ENCODE measurements at places on chromosomes 2 and 18.

- DNase-seq: no peak
These were observed 464.9 kb downstream of the CDH2 start for GRCh38 chr18:27712066-27712465.

DNA sequence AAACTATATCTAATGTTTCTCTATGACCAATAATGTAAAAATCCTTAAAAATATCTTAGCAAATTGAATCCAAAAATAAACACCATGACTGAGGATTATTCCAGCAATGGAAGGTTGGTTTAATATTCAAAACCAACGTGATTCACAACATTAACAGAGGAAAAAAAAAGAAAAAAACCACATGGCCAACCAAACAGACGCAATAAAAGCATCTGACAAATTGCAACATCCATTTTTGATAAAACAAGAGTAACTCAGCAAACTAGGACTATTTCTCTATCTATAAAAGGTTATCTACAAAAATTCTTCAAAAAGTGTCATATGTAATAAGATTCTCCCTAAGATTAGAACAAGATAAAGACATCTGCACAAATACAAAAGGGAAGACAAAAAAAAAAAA lies 28.9 kb downstream of the PPP3R1 start:
- DNase-seq: no peak

DNA sequence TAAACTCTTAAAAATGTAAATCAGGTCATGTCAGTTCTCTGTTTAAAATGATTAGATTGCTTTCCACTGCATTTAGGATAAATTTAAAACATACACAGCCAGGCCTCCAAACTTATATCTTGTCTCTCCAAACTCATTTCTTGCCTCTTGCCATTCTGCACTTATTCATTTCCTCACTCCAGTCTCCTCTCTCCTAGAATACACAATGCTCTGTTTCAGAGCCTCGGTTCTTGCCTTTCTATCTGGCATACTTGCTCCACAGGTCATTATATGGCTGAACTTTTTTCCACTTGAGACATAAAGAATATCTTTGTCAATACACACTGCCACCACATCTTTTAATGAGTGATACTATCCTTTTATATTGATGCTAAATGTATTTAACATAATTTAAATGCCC lies 10.5 kb upstream of the UGP2 start:
- DNase-seq: no peak

DNA sequence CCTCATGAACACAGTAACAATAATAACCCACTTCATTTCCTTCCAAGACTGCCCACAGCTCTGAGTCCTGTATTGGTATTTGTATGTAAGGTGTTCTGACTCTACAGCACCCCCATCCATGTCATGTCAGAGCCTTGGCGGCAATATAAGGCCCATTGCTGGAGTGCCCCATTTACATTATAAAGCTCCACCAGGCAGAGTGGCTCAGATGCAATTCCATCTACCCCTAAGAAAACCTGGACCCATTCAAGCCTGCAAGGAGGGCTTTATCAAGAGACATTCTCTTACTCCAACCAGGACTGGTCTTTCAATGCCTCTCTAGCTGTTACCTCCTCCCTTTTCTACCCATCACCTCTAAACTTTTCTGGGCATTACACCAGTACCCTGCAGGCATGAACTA lies 101.6 kb downstream of the ANTXR1 start:
- no peak for DNase-seq

GRCh38 chr2:143847257-143847656 lies 672.7 kb downstream of the ZEB2 start:
- no peak for DNase-seq

DNA sequence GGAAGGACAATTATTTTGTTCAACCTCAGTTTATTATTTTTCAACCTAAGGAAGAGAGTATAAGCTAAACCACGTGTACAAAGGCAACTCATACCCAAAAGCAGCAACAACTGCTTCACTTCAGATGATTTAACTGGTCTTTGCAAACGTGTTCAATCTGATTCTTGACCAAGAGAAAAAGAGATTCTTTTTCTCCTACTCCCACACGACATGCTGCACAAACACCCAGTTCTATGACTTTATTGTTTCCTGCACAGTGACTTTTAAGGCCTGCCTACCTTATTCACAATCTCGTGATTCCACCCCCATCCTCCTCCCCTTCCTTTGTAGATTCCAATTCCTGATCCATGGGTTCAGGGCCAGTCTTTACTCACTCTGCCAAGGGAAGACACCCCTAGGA lies 1394.8 kb upstream of the ZEB2 start:
- DNase-seq: no peak

DNA sequence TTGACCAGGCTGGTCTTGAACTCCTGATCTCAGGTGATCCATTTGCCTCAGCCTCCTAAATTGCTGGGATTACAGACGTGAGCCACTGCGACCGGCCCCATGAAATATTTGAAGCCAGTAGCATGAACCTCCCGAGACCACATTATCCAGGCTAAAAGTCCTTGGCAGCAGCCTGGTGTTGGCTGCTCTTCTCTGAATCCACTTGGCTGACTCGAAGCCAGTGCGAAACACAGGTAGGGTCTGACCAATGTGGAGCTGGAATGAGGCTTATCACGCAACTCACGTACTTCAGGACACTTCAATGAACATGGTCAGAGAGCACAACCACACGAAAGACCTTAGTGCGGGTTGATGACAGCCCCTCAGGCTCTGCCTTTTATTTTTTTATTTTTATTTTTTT lies 38.4 kb downstream of the USP40 start:
- DNase-seq: no peak

DNA sequence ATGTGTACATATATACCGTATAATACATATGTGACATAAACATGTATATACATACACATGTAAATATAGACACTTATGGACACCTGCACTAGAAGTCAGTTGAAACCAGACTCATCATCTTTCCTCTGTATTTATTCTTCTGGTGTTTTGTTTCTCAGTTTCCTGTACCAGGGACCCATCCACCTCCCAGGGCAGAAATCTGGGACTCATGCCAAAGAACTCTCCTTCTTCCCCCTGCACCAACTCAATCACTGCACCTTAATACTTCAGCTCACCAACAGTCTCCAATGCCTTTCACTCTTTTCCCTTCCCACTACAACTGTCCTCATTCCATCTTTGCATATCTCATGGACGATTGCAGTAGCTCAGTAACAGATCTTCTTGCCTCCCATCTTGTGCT lies 428.0 kb downstream of the FBXO15 start:
- DNase-seq: no peak

- DNase-seq: no peak
These were observed 170.7 kb downstream of the CYRIA start for GRCh38 chr2:16494836-16495508.

DNA sequence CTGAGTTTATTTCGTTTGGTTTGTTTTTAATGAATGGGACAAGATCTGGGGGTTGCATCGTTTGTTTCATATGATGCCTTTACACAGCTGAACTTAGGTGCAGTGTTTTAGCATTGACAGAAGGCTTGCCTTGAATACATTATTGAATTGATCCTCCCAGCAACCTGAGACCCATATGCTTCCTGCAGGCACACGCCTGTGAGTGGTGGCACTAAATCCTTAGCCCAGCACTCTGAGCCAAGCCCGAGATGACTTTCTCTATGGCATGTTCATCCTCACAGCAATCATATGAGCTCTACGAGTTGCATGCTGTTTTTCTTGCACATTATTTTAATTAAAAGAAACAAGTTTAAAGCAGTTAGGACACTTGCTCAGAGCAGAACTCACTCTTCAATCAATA lies 47.8 kb upstream of the AGAP1 start:
- no peak for DNase-seq

DNA sequence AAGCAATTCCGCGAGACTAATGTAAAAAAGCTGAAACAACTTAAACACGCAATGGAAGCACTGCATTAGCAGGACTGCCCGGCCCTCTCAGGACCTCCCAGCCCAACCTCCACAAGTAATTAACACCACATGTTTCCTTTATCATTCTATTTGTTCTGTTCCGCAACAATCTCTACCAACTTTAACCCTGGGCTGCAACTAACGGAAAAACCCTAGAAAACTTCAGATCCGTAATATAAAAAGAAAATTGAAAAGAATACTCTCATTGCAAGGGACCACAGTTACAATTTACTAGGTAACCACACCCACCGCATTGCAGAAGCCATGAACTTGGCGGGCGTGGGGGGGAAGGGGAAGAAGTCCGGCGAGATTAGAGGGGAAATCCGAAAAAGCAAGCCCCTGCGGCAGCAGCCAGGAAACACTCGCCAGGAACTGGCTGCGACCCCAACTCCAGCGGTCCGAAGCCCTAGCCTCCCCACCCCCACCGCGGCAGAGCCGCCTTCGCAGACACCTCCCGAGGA lies 1.2 kb downstream of the EPB41L3 start:
- peak; percentile 20 for DNase-seq

- no peak for DNase-seq
These were observed 371 bp downstream of the MDH1B start for GRCh38 chr2:206764673-206765241.

GRCh38 chr2:22623620-22624019 lies 761.4 kb upstream of the KLHL29 start:
- DNase-seq: no peak

GRCh38 chr2:240435948-240436682 lies 652 bp downstream of the GPC1 start:
- DNase-seq: no peak

DNA sequence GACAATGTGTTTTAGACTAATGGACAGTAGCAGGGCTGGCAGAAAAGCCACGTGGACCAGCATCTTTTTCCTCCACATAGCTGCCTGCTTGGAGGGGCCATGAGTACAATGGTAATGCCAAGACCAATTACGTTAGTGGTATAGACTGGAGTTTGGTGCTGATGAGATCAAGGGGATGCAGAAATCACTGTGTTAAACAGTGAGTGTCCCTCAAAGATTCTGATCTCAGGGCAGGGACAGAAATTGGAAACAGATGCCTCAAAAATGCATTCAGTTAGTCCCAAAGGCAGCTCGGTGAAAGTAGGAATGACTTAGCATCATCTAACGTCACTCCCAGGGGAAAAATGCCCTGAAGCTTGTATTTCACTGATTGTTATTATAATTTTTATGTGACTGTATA lies 72.4 kb downstream of the SLC16A14 start:
- DNase-seq: peak; percentile 93

DNA sequence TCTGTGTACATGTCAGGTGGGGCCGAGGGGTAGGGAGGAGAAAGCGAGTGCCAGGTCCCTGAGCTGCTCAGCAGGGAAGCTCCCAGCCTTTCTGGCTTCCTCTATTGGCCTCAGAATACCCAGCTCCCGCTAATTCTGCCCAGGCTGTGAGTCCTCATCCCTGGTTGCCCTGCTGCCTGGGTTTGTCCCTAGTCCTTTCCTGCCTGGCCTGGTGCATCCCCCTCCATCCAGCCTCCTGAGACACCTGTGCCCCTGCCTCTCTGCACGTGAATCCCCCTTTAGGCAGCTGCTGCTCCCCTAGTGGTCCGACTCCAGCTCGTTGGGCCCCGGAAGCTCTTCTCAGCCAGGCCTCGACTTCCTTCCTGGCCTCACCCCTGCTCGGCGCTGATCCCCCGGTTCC lies 54.6 kb downstream of the INHBB start:
- DNase-seq: no peak

- DNase-seq: no peak
These were observed 152.9 kb downstream of the SPP2 start for GRCh38 chr2:234203135-234203984.

GRCh38 chr2:88856409-88857135 lies 165.1 kb downstream of the RPIA start:
- no peak for DNase-seq

DNA sequence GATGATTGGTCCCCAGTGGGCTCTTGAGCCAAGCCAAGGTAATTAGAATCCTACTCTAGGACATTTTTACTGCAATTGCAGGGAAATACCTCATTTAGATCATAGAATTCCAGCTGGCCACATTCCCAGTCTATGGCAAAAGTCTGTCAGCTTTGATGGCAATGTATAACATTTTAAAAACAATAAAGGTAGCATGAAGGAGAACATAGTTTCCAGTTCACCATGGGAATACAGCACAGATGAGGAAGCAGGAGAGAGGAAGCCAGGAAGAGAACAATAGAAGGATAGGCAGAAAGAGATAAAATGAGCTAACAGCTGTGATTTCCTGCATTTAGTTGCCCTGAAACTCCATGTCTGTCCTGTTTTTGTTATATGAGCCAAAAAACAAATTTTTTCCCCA lies 897.3 kb upstream of the DDX18 start:
- no peak for DNase-seq

GRCh38 chr2:127176371-127177311 lies 43.5 kb downstream of the CYP27C1 start:
- peak; percentile 45 for DNase-seq

DNA sequence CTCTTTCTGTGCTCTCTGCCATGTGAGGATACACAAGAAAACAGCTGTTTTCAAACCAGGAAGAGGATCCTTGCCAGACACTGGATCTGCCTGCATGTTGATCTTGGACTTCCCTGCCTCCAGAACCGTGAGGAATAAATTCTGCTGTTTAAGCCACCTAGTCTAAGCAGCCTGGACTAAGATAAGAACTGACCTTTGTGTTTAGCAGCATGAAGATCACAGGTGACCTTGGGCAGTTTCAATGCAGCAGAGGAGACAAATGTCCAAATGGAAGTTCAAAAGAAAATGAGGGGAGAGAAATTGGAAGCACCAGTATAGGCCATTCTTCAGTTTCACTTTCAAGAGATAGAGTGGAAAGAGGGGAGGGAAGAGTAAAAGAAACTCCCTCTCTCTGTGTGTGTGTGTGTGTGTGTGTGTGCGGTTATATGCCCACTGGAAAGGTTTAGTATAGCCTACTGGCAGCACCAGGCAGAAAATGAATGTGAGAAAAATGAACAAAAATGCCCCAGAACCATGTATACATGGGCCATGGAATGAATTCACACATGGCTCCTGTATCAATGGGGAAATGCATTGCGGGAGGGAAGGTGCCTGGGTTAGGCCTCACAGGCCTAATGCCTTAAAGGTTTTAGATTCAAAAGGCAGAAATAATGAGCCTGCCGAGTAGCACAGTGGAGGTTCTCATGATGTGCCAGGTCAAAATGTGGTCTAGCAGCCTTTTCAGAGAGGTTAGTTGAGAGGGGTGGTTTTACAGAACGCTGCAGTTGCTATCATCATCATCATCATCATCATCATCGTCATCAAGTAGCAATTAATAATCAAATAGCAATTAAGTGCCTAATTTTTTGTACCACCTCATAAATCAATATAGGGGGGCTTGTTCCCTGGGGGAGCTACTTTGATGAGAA lies 1.1 kb upstream of the CERS6 start:
- DNase-seq: no peak

DNA sequence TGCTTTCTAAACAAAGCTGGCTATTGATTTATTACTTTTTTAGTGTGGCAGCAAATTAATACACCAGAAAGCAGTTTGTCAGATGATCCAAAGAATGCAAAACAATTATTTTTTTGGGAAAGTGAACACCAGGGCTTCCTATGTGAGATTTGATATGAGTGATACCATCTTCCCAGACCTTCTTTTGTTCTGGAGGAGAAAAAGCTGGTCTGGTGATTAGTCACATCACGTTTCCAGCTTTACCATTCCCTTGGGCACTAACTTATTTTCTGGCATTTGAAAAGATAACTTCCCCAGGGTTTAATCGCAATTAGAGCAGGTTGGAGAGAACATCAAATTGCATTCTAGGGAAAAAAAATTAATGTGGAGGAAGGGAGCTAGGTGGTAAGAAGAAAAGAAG lies 182.9 kb upstream of the TANK start:
- DNase-seq: no peak

GRCh38 chr2:128600581-128601297 lies 282.1 kb upstream of the HS6ST1 start:
- DNase-seq: no peak

Measured in SK-N-DZ (cell line).